ENCODE measurements at places on chromosomes 3 and 15. TPM values are rescaled to one million over a fixed set of nuclear protein-coding genes. Genes with fewer than 3 reads are reported as not detected.

GRCh38 chr3:21392526-21392925, 358.5 kb downstream of the ZNF385D start:
- no peaks in the 10 kb centered on the region for H3K4me1 ChIP-seq
- no peaks in the 10 kb centered on the region for H3K36me3 ChIP-seq
- no peak overlapping the region for H3K4me3 ChIP-seq
- no peak overlapping the region for H3K27ac ChIP-seq
- DNase-seq: no peak
- H3K27me3 ChIP-seq: no peaks in the 10 kb centered on the region

DNA sequence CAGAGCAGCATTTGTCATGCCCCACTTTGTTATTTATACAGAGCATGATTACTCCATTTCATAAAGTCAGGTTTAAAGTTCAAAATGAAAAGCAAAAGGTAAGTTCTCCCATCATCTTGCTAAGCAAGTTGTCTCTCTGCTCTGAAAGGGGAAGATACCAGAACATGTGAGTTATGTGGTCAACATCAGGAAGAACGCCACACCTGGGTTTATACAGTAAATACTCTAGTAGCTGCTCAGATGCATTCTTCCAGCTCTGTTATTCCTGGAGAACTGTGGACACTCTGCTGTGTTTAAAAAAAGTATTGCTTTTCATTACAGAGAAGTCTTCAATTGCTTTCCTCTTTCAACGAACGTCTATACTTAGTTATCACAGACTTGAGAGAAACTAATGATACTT, 145.7 kb downstream of the PLCL2 start:
- H3K4me3 ChIP-seq: no peak overlapping the region
- no peak for DNase-seq
- H3K36me3 ChIP-seq: no peaks in the 10 kb centered on the region
- H3K27ac ChIP-seq: no peak overlapping the region
- H3K4me1 ChIP-seq: no peaks in the 10 kb centered on the region

- H3K36me3 ChIP-seq: no peaks in the 10 kb centered on the region
- H3K4me3 ChIP-seq: no peak overlapping the region
- no peak for DNase-seq
- H3K27me3 ChIP-seq: no peaks in the 10 kb centered on the region
- H3K4me1 ChIP-seq: no peaks in the 10 kb centered on the region
Measured at GRCh38 chr15:35168464-35168863, 83.4 kb upstream of the NANOGP8 start.

CAMKV gene
- total RNA-seq: not detected

UNC13C gene
- total RNA-seq: under 0.01 TPM

UCN2 gene
- 1.7 TPM for total RNA-seq

- no peaks in the 10 kb centered on the region for H3K36me3 ChIP-seq
- no peaks in the 10 kb centered on the region for H3K4me1 ChIP-seq
- no peak for DNase-seq
- no peaks in the 10 kb centered on the region for H3K27me3 ChIP-seq
Measured at GRCh38 chr3:39491733-39492350, 24.4 kb downstream of the MOBP start.

ANKUB1 gene
- not detected for total RNA-seq

DNA sequence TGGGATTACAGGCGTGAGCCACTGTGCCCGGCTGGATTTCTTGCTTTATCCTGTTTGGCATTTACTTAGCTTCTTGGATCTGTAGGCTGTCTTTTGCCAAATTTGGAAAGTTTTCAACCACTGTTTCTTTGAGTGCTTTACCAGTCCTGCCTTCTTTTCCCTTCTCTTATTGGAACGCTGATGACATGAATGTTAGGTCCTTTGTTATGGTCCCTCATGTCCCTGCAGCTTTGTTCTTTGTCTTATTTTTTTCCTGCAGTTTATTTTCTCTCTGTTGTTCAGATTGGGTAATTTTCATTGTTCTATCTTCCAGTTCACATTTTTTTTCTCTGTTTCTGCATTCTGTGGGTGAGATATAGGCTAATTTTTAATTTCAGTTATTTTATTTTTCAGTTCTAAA, 25.0 kb downstream of the SH3GL3 start:
- no peak overlapping the region for H3K4me3 ChIP-seq
- no peaks in the 10 kb centered on the region for H3K4me1 ChIP-seq
- H3K27ac ChIP-seq: no peak overlapping the region
- H3K27me3 ChIP-seq: no peaks in the 10 kb centered on the region

- H3K36me3 ChIP-seq: no peaks in the 10 kb centered on the region
- no peak overlapping the region for H3K27ac ChIP-seq
- DNase-seq: no peak
- no peaks in the 10 kb centered on the region for H3K27me3 ChIP-seq
- H3K4me1 ChIP-seq: no peaks in the 10 kb centered on the region
Measured at GRCh38 chr3:55537129-55537528, 50.0 kb upstream of the WNT5A start.

DNA sequence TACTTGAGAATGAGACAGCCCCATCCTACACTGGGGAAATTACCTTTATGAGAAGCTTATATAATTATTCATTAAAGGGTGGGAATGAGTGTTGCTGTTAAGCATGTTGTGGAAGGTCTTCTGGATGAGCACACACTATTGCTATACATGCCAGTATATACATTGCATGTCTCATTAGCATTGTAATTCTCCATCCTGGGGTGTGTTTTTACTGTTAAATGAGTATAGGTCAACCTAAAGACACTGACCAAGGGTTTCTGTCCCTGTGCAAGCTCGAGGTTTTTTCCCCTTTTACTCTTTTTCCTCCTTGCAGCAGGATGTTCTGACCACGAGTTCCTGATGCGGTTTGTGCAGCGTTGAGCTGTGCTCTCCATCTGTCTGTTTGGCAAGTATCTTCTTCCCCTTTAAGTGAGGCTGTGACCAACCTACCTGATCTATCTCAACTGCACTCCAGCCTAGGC, 7.2 kb upstream of the IVD start:
- no peak overlapping the region for H3K4me3 ChIP-seq
- H3K4me1 ChIP-seq: no peaks in the 10 kb centered on the region
- H3K27ac ChIP-seq: no peak overlapping the region
- no peaks in the 10 kb centered on the region for H3K27me3 ChIP-seq
- no peak for DNase-seq

DNAH12 gene
- 0.35 TPM for total RNA-seq

GRCh38 chr15:100596792-100597191, 5.2 kb downstream of the LINS1 start:
- peaks cover 14% of the 10 kb centered on the region for H3K4me1 ChIP-seq
- peak overlapping the region; percentile 42 for H3K27ac ChIP-seq
- peak; percentile 61 for DNase-seq
- peak overlapping the region; percentile 2 for H3K4me3 ChIP-seq
- H3K36me3 ChIP-seq: no peaks in the 10 kb centered on the region
- H3K27me3 ChIP-seq: no peaks in the 10 kb centered on the region

DNA sequence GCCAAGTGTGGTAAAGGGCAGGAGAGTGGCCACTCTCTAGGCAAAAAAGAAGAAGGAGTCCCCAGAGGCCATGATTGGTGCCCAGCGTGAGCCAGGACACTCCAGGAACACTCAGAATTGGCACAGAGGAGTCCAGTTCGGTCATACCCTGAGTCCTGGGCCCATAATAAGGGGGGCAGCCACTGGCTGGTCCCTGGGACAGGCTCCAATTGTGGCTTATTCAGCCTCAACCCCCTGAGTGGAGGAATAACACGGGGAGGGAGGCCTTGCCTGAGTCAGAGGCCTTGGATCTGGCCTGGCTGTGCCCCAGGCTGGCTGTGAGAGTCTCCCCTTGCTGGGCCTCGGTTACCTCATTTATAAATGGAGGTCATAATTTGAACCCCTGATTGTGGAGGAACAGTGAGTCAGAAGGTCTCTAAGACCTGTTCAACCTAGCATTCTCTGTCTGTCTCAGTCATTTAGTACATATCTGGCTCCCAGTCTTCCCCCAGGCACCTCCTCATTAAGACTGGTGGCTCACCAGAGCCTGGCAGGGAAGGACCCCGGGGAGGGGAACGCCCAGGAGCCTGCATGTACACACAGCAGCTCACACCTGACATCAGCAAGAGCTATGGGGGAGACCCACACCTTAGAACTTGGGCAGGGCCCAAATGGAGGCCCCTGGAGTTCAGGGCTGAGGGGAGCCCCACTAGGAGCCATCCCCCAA, 95.9 kb upstream of the ATP2B2 start:
- H3K27me3 ChIP-seq: no peaks in the 10 kb centered on the region
- H3K4me1 ChIP-seq: no peaks in the 10 kb centered on the region
- H3K27ac ChIP-seq: no peak overlapping the region
- H3K36me3 ChIP-seq: no peaks in the 10 kb centered on the region
- DNase-seq: no peak

DNA sequence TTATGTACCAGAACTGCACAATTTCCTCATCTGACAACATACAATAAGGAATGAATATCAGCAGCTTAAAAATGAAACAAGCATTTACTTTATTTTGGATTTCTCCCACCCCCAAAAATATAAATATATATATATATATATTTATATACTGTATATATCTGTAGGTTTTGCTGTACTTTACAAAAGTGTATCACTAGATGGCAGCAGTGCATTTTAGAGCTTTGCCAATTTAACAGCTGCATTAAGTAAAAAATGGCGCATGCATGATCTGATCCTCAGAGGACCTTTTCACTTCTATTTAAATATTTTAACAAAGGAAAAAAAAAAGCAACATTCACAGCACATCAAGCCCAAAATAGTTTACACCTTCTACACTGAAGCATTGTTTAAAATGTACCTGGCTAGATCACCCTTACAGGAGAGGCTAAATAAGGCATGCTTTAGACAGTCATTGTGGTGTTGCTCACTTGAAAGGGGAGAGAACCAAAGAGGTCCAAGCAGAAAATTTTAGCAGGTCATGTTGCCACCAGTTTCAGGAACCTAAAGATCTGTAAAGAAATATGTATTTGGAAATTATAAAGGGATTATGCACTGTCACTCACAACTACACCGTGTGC, 72.6 kb downstream of the NPTN start:
- no peaks in the 10 kb centered on the region for H3K27me3 ChIP-seq
- no peak overlapping the region for H3K4me3 ChIP-seq
- H3K27ac ChIP-seq: no peak overlapping the region
- no peak for DNase-seq

SERPINI2 gene
- total RNA-seq: 5.0 TPM

DNA sequence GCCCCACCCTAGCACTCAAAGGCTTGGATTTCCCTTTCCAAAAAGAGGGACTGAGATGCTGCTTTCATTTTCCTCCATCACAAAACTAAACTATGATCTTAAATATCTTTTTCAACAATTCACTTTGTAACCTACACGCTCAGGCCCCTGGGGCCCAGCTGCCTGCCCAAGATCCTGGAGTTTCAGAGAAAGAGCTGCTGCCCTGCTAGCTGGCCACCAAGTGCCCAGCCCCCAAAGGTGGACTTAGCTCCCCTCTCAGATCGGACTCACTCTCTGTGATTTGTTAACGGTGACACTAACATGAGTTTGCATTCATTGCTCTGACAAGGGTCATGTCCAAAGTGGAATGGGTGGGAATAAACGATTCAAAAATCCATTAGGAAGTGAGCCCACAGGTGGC, 119.6 kb upstream of the SMAD3 start:
- H3K4me1 ChIP-seq: no peaks in the 10 kb centered on the region
- no peaks in the 10 kb centered on the region for H3K27me3 ChIP-seq
- H3K4me3 ChIP-seq: no peak overlapping the region
- no peaks in the 10 kb centered on the region for H3K36me3 ChIP-seq

DNA sequence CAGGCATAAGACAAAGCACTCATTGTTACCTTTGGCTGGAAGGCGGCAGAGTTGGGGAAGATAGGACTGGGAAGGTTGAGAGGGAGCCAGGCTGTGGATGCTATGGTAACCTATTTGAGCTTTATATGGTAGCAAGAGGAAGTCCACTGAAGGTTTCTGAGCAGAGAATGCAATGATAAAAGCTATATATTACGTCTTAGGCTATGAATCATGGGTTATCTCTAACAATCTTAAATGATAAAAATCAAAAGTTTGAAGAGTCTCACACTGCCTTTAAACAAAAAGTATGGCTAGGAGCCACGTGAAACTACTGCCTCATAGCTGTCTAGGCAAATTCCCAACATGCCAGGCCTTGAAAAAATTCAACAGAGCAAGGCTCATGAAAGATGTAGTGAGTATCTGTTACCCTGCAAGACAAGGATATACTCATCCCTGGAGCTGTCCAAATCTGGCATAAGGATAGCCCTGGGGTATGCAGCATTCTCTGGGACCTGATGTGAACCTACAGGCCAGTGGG, 4.1 kb downstream of the P3H2 start:
- H3K4me1 ChIP-seq: no peaks in the 10 kb centered on the region
- no peak for DNase-seq
- no peak overlapping the region for H3K27ac ChIP-seq
- no peaks in the 10 kb centered on the region for H3K36me3 ChIP-seq
- H3K27me3 ChIP-seq: no peaks in the 10 kb centered on the region
- no peak overlapping the region for H3K4me3 ChIP-seq

DNA sequence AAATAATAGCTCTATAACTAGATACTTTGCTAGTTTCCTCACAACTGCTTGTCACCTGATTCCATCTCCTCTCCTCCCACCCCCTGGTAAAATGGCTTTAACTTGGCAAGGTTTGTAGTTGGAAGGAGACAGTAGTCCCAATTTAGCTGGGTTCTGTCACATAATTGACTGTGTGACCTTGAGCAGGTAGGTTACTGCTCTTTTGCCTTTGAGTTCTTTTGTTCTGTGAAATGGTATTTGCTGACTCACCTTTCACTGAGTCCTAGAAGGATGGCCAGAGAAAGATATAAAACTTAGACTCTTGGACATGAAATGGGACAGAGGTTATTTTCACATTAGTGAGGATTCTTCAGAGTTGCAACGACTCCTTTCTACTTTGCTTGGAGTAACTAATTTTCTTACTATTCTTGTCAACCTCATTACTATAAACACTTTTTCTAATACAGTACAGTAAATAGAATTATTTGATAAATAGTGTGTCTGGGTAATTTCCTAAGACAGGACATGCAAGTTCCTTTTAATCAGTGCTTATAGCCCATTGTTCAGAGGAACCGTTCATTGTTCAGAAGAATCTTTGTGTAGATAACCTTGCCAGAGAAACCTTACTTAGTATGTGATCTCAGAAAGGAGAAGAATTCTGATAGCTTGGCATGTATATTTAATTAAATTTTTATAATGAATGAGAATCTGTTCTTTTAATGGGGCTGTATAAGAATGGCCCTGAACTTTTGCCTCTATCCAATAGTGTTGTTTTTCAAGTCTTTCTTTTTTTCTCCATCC, 14.3 kb downstream of the AKAP13 start:
- H3K27ac ChIP-seq: no peak overlapping the region
- peaks cover 5% of the 10 kb centered on the region for H3K4me1 ChIP-seq
- no peak overlapping the region for H3K4me3 ChIP-seq
- no peak for DNase-seq
- H3K36me3 ChIP-seq: no peaks in the 10 kb centered on the region
- H3K27me3 ChIP-seq: no peaks in the 10 kb centered on the region

SLC51B gene
- 4.1 TPM for total RNA-seq

MYZAP gene
- total RNA-seq: 2.5 TPM

DNA sequence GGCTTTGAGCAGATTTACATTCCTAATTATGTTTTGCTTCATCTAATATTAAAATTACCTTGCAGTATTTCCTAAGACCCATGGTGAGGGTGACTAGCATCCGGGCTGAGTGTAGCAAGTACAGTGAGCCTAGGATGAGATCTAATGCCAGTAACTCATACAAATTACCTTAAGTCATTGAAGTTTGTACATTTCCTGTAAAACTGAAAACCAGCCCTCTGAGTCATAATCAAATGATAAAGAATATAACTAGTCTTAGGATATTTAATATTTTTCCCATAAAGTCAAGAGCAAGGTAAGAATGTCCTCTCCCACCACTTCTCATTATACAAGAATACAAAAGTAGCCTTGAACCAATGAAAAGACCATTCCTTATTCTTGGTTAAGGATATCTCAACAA, 54.8 kb upstream of the CHRM5 start:
- no peaks in the 10 kb centered on the region for H3K27me3 ChIP-seq
- H3K4me1 ChIP-seq: no peaks in the 10 kb centered on the region
- no peaks in the 10 kb centered on the region for H3K36me3 ChIP-seq
- no peak for DNase-seq
- no peak overlapping the region for H3K4me3 ChIP-seq

SAMMSON gene
- total RNA-seq: not detected
